ENCODE measurements at places on chromosomes 4 and X.

DNA sequence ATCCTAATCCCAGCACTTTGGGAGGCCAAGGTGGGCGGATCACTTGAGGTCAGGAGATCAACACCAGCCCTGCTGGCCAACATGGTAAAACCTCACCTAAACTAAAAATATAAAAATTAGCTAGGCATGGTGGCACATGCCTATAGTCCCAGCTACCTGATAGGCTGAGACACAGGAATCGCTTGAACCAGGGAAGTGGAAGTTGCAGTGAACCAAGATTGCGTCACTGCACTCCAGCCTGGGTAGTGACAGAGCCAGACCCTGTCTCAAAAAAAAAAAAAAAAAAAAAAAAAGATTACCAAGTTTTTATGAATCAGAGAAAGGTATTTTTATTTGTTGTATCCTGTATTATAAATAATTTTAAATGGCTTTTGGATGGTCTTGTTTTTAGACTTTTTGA, 15.1 kb downstream of the TRAPPC11 start:
- no peak for DNase-seq

GRCh38 chrX:99798936-99799335, 611.1 kb downstream of the PCDH19 start:
- DNase-seq: no peak

GRCh38 chr4:52750819-52751486, at the start of gene ERVMER34-1:
ERVMER34-1 (minus strand) TSS chr4:52751425; CDS start chr4:52745520, 5,905 bp downstream.
- no peak for DNase-seq

DNA sequence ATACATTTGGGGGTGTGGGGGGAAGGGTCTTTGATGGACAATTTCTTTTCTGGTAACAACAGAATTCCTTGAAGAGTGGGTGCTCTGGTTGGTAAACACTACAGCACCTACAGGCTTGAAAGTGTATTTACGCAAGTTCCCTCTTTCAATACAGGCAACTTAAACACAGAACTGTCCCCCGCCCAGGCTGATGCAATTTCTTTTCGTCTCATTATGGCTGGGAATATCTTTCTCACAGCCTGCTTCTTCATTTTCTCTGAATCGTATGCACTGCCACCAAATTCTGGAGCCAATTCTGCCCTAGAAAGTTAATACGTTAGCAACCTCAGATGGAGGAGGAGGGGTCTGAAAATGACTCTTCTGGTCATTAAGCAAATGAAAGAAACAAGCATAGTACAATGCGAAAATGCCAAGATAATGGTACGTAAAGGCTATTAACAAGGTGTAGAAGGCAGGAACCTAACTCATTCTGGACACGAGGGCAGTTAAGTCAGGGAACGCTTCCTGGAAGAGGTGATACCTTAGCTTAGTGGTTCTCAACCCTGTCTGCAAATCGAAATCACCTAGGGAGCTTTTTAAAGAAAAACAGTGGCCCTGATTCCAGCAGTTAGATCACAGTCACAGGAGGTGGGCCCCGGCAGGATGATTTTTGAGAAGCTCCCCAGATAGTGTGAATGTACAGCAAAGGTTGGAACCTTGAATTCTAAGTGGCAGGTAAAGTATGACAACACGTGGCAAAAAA, 1.0 kb downstream of the AGA start:
- peak; percentile 24 for DNase-seq

GRCh38 chr4:81457345-81457744, 14.4 kb downstream of the RASGEF1B start:
- DNase-seq: no peak

DNA sequence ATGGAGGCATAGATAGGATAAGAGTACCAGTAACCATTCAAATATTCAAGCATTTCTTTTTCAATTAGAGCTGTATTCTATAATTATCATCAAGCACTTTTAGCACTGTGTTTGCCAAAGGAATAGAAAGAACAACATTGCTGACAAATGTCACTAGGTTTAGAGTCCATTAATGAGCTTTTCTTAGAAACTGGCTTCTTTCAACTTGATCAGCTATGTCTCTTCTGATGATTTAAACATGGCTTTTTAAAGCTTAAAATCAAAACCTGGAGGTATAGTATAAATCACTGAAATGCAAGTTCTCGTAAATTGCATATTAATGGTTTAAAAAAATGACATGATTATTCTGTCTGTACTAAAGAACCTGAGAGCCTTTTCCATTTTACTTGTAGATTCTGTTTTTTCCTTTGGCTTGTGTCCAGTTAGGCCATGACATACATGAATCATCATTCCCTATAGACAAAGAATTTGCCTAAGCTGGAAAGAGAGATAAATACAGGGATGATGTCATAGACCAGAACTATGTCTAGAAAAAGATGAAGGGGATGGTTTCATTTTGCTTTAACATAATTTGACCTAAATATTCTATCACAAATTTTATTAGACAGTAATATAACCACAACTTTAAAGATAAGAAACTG, 340.1 kb upstream of the CTSO start:
- peak; percentile 73 for DNase-seq

GRCh38 chr4:145307763-145308430, 127.5 kb upstream of the OTUD4 start:
- DNase-seq: no peak

DNA sequence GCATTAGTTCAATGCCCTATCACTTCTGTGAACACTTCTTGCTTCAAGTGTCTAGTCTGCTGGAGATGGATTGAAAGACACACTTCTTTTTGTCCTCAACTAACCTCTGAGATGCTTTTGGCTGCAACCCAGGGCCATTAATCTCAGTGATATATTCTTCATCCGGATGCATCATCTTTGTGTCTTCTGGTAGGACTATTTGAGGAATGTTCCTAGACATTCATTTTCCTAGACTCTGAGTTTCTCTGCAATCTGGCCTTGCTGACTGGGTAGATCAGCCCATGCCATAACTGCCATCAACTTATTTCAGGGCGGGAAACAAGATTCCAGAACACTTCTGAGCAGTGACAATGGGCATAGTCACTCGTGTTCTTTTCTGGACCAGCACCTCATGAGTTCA, 329.4 kb downstream of the PDGFC start:
- DNase-seq: no peak

DNA sequence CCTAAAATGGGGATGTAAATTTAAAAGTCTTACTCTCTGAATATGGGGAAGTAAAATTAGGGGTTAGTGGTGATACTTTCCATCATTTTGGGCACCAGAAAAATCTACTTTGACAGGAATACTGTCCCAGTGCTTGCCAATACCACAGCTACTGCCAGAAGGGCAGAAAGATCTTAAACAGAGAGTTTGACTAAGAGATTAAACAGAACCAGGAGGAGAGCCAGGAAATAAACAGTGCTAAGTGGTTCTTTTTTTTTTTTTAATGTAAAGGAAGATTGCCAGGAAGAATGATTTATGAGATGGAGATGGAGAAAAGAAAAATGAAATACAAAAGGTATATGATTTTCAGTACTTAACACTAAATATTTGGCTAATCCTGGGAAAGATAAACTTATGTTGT, 126.8 kb downstream of the RTL3 start:
- no peak for DNase-seq

Data from NCI-H748 treated with DMSO at 0.1 percent for 48 hours (cell line).